ENCODE measurements at places on chromosomes 1 and 21.

- DNase-seq = no peak
Observed at GRCh38 chr1:94739521-94740061, 80.6 kb upstream of the SLC44A3 start.

GRCh38 chr1:204621396-204621795 lies 64.1 kb downstream of the LRRN2 start:
- no peak for DNase-seq

GRCh38 chr1:215635827-215636226 lies 68.7 kb downstream of the KCTD3 start:
- DNase-seq = no peak

- DNase-seq = no peak
Observed at GRCh38 chr1:80441664-80442063, 1359.1 kb upstream of the ADGRL2 start.

GRCh38 chr1:182143154-182143657 lies 81.7 kb upstream of the ZNF648 start:
- DNase-seq = peak; percentile 26

DNA sequence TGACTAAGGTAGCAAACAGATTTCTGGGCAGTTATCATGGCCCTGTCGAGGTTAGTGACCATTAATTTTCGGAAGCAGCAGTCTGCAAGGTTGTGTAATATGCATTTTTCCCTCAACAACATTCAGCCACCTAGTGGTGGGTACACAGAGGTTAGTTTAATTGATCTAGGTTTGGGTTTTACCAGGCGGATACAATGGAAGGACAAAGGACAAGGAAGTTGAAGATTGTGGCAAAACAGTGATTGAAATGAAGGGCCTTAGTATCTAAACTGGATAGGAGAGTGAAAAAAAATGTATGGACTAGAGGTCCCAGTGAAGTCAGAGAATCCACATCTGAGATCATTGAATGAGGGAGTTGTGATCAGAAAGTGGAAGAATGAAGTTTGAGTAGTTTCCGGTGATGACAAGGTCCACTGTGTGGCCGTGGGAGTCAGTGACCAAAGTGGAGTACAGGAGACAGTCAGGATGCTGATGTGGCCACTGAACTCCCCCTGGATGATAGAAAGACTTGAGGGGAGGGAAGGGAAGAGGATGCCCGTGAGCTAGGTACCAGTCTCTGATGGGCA lies 2.8 kb downstream of the ARMH1 start:
- DNase-seq = no peak

DNA sequence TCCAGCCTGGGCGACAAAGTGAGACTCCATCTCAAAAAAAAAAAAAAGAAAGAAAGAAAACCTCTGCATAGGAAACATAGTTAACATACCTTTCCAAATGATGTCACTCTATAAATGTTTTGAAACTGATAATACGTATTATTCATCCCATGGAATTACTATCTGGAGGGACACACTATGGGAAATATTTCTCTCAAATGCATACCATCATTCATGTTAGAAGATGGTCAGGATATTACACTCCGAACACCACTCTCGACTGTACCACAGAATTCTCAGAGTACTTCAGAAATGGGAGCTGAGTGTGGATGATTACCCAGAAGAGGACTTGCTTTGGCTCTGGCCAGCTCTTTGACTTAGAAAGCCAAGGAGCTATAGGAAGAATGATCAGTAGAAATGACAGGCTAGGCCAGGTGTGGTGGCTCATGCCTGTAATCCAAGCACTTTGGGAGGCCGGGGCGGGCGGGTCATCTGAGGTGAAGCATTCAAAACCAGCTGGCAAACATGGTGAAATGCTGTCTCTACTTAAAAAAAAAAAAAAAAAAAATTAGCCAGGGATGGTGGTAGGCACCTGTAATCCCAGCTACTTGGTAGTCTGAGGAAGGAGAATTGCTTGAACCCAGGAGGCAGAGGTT lies 5.2 kb upstream of the LIN28A start:
- no peak for DNase-seq

DNA sequence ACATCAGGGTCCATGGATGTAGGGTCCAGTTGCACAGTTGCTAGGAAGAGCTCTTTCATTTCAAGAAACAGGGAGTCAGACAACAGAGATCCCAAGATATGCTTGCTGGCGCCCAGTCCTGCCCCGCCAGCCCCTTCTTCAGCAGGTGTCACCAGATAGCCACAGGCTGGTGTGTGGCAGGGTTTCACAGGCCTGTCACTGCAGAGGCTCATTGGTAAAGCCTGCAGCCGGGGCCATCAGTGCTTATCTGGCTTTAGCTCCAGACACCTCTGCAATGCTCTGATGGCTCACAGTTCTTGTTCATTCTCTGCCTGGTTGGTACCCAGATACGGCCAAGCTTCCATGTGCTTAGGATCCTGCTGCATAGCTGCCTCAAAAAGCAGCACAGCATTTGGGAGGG lies 12.4 kb upstream of the ZNF124 start:
- DNase-seq = no peak

DNA sequence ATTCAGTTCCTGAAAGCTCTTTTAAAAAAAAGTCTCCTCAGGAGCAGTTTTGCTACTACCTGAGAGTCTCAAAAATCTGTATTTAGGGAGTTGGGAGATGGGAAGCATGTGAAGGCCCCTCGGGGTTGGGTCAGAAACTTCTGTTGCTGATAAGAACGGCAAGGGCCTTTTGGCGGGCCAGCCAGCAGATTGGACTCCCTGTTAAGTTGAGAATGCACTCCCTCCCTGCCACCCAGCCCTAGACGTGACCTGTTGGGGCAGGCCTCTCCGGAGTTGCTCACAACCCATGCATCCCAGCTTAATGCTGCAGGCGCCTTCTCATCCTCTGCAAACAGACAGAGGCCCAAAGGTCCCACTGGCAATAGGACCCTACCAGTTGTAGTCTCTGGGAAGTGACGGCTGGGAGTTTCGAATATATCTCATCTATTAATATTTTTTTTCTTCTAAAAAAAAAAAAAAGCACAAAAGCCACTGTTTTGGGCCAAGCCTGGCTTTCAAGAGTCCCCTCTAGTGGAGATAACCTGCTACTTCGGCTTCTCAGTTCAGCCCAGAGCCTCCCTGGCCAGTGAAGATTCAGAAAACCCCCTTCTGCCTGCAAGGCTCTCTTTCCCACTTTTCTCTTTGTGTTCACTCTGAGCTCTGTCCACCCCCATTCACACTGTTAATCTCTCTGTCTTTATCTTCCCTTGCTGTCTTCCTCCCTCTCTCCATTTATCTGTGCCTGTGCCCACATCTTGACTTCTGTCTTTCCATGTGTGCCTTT lies 5.3 kb downstream of the PLXNA2 start:
- no peak for DNase-seq

DNA sequence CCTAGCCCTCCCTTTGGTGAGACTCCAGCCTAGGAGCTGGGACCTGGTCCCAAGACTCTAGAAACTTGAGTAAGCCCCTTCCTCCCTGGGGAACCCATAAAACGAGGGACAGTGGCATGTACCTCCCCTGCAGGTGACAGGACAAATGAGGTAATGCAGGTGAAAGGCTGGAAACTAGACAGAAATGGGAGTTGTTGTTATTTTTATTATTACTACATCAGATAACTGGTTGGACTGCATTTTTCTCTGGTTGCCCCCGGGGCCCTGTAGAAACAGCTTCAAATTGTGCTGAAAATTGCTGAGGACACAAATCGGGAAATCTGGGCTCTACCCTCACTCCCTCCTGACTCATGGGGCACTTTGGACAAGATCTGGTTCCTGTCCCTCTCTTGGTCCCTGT lies 132.3 kb upstream of the WNT4 start:
- no peak for DNase-seq

DNA sequence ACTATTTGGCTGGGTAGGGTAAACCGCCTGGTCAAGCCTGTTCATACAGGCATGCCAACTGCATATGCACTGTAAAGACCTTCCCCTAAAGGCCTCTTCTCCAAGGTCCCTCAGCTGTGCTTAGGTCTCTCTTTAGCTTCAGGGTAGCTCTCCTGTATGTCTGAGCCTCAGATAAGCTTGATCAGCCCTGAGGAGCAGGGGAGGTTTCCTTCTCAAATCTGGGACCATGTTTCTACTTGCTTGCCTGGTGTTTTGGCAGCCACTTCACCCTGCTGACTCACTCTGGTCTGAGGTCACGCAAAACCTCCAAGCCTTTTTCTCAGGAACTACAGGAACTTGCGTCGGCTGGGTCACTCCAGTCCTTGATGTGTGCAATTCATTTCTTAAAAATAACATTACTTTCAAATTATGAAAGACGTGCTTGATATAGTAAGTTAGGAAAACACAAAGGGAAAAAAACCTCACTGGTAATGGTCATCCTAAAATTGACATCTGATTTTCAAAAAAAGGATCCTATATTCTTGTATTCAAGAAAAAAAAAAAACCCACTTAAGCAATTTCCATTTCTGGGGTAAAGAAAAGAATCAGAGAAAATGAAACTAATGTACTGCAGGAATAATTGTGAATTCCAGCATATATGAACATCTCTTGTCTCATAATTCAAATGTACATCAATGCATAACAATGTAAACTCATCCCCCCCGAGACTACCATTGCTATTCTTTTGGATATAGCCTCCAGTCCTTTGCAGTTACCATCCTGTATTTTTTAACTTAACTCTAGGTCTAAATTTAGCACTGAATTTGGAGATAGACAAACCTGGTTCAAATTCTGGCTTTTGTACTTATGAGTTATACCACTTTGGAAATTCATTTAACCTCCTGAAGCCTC lies 24.8 kb upstream of the RNF19B start:
- DNase-seq = no peak

- no peak for DNase-seq
Observed at GRCh38 chr1:235892202-235892601, 25.5 kb upstream of the LYST start.

DNA sequence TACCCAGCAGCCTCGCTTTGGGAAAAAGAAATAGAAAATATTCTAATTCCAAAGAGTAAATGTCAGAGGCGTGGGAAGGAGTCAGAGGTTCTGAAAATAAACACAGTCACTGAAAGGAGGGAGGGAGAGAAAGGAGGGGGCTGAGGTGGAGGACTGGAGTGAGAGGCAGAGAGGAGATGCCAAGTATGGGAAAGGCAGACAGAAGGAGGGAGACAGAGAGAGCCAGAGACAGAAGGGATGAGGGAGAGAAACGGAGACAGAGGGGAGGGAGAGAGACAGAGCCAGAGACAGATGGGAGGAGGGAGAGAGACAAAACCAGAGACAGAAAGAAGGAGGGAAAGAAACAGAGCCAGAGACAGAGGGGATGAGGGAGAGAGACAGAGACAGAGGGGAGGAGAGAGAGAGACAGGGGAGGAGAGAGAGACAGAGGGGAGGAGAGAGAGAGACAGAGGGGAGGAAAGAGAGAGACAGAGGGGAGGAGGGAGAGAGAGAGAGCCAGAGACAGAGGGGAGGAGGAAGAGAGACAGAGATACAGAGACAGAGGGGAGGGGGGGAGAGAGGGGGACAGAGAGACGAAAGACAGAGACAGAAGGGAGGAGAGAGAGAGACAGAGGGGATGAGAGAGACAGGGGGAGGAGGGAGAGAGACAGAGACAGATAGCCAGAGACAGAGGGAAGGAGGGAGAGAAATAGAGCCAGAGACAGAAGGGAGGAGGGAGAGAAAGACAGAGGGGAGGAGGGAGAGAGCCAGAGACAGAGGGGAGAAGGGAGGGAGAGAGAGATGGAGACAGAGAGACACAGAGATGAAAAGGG lies 525.5 kb downstream of the MATN1 start:
- DNase-seq = no peak

GRCh38 chr21:20661246-20661645 lies 337.0 kb upstream of the NCAM2 start:
- DNase-seq = no peak

- DNase-seq = no peak
Observed at GRCh38 chr1:25456502-25456901, 25.8 kb downstream of the MACO1 start.

Data from SK-N-MC (cell line).